Natural killer cell treated with Interleukin-12 subunit alpha and Interleukin-12 subunit beta and Interleukin-15 and Interleukin-18, amount 100 ng/mL, for 72 hours (primary cell): ENCODE measurements at places on chromosomes 7 and 10. TPM values are rescaled to one million over a fixed set of nuclear protein-coding genes. Genes with fewer than 3 reads are reported as not detected.

The TACR2 gene
- not detected for total RNA-seq

The TFEC gene
- total RNA-seq, result not detected

The HYAL4 gene
- total RNA-seq, result not detected

The NPY gene
- not detected for total RNA-seq

The CCL24 gene
- total RNA-seq, result 0.90 TPM

The NEUROG3 gene
- not detected for total RNA-seq
